ENCODE measurements at places on chromosomes 7 and 10. TPM values are rescaled to one million over a fixed set of nuclear protein-coding genes. Genes with fewer than 3 reads are reported as not detected.

LRRD1 gene
- total RNA-seq, result not detected

DNA sequence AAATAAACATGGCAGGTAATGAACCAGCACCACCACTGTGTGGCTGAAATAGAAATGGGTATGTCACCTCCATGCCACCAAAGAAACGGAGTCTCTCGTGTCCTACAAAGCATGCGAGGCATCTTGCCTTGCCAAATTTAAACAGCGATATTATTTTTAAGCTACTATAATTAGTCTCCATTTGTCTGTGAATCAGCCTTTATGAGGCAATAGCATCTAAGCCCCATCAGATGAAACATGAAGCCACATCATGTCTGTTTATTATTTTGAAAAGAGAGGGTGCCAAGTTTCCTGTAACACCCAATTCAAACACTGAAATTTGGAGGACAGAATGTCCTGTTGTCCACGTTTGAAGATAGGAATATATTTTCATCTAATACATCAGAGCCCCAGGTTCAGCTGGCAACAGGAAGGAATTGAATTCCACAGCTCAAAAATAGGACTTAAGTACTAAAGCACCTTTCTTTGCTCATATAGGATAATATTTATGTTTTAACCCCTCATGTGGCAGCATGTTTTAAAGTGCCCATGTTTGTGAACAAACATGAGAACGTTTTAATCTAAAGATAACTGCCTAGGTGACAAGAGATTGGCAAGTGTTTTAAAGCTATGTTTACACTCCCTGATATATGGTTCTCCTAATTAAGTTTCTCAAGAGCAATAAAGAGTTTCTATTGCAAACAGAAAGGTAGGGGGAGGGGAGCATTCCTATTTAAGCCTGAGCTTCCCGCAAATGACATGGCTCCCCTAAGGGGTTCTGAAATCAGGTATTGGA, 86.8 kb downstream of the SORBS1 start:
- peak; percentile 25 for DNase-seq

- DNase-seq, result no peak
Measured at GRCh38 chr10:50885097-50885859, at the start of gene A1CF. TSS of gene A1CF (minus strand) at chr10:50885627. CDS start at chr10:50859940, 25,687 bp downstream.

DNTT gene
- not detected for total RNA-seq

DNA sequence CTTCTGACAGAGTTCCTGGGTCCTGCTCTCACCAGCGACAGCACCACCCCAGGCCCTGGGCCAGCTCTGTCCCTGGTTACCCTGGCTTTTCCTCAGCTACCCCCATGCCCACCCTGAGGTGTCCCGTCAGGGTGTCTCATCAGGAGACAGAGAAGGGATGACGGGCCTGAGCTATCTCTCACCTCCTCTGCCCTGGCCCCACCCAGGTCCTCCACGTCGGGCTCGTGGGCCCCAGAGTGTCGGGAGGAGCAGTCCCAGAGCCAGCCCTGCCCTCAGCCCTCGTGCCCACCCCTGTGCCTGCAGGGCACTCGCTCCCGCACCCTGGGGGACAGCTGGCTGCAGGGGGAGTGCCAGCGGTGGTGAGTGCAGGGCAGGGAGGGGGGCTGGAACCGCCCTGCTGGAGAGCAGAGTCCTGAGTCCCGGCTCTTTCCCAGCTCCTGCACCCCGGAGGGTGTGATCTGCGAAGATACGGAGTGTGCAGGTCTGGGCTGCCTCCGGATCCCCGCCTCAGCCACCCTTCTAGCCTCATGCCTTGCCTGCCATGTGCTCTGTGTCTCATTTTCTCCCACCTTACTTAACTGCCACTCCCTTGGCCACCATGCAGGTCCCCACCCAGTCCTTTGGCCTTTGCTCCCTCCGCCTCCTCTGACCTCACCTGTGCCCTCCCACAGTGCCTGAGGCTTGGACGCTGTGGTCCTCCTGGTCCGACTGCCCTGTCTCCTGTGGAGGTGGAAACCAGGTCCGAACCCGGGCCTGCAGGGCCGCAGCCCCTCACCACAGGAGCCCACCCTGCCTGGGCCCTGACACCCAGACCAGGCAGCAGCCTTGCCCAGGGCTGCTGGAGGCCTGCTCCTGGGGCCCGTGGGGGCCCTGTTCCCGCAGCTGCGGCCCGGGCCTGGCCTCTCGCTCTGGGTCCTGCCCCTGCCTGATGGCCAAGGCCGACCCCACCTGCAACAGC, 16.7 kb upstream of the ZNF862 start:
- no peak for DNase-seq

ZNF775 gene
- 2.5 TPM for total RNA-seq

GRCh38 chr7:137933270-137934017, 68.4 kb downstream of the CREB3L2 start:
- DNase-seq, result peak; percentile 86

DNA sequence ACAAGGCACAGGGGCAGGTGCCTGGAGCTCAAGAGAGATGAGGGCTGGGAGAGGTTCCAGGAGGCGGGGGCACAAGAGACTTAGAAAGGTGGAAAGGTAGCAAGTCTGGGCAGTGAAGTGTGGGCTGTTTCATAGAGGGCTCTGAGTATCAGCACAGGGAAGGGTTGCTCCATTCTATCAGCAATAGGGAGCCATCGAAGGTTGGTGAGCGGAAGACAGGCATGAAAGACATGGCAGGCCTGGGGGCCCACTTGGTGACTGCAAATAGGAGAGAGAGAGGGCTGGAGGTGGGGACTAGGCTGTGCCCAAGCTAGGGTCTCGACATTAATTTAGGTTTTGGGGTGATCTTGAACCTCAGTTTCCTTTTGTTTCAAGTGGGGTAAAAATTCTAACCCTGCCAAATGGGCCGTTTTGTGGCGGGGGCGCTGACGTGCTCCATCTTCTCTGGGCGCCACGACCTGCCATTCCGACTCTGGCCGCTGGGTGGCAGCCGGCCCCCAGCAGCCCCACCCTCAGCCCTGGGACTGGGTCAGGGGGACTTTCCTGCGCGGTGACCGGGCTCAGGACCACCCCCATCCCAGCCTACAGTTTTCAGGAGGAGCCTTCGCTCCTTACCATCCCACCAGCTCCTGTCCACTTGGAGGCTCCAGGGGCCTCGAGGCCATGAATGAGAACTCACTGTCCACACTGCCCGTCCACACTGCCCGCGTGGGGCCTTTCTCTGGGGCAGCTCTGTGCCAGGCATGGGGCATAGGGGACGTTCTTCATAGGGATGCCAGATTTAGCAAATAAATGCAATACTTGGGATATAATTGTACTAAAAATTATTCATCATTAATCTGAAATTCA, 37.2 kb upstream of the PCBD1 start:
- peak; percentile 10 for DNase-seq

GRCh38 chr7:54663603-54664234, 95.3 kb downstream of the SEC61G start:
- DNase-seq, result no peak

OR9A2 gene
- total RNA-seq, result not detected

DNA sequence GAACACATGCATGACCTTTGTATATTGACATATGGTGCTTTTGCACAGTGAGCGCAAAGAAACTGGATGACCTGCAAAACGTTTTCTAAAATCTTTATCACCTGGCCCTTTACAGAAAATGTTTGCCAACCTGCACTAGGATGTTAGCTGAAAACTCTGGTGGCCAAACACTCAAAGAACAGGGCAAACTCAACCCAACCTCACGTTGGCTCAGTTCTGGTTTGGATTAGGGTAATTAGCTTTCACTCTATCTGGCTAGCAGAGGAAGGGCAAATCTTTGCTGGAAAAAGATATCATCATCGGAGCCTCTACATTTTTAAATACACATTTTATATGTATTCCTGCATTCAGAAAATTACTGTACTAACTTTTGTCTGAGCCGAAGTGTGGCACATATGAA, 688.9 kb downstream of the PHTF2 start:
- DNase-seq, result no peak

DNA sequence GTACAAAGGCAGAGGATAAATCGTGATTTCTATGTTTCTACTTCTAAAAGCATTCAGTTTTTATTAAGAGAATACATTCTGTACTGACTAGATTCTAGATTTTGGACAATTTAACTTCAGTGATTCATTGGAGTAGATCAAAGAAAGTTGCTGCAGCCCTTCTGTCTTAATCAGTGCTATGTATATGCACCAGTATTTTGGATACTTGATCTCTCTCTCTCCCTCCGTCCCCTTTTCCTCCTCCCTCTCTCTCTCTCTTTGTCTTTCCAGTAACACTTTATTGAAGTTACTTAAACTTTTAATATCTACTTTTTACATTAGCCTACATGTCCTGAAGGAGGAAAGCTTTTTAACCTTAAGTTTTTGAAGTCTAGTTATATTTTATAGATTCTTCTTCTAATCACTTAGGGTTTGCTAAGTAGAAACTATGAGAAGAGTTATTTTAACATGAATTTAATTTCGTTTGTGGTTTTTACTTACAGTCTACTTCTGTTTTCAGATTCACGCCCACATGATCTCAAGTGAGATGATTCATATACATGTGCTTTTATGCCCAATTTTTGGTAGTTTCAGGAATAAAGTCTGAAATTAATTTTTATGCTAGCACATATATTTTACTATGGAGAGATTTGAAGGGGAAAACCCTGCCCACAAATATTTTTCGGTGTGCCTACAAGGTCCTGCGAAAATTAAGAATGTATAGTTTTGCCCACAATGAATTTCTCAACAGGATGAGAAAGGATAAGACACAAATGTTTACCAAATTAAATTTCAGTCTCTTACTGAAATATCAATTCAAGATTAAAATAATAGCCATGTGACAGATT, 9.1 kb downstream of the MDFIC start:
- DNase-seq, result no peak

DNA sequence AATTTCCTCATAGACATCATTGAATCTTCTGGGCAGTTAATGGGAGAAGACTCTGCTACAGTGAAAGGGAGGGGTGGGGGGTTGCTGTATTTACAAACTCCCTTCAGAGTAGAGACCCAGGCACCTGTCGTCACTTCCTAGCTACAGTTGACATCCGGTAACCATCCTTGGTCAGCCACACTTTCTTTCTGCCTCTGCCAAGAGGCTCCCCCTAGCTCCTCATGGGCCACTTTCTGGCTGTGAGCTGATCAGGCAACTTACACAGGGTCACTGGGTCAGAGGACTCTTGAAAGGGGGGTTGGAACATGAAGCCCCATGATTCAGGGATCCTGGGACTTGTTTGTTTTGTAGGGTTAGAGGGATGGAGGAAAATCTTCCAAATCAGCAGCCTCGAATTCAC, 1.2 kb downstream of the TECPR1 start:
- no peak for DNase-seq

- DNase-seq, result no peak
Measured at GRCh38 chr10:18539335-18539734, 112.1 kb downstream of the NSUN6 start.

GRCh38 chr10:133324198-133324792, 12.4 kb downstream of the CALY start:
- DNase-seq, result peak; percentile 32

DNA sequence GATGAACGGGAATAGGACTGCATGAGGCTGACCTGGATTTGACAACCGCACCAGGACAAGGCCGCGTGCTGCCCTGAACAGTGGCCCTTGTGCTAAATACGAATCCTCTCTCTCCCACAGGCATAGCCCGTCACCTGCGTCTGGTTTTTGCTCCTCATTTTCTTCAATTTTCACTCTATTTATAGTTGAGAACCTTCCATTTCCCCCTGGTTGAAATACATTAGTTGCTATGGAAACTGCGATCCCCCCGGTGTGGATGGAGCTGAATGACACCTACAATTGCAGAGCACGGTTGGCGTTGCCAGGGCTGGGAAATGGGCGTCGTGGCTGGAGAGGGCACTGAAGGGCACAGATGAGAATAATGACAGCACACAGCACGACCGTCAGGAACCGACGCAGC, 158.6 kb upstream of the PITRM1 start:
- no peak for DNase-seq

DNA sequence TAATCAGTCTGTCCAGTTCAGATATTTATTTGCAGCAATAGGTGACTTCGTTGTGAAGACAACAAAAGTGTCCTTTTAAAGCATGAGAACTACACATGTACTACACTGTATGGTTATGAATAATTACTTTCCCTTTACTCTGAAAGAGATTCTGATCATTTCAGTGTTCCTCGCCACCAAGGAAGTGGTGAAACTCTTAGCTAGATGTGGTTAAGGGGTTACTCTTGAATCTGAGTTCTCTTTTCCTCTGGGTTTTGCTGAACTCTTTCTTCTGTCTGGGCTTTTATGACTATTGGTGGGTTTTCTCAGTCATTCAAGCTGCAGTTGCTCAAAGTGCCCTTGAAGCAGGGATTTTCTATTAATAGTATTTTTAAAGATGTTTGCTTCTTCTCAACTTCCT, 127.9 kb upstream of the SEM1 start:
- no peak for DNase-seq

DNA sequence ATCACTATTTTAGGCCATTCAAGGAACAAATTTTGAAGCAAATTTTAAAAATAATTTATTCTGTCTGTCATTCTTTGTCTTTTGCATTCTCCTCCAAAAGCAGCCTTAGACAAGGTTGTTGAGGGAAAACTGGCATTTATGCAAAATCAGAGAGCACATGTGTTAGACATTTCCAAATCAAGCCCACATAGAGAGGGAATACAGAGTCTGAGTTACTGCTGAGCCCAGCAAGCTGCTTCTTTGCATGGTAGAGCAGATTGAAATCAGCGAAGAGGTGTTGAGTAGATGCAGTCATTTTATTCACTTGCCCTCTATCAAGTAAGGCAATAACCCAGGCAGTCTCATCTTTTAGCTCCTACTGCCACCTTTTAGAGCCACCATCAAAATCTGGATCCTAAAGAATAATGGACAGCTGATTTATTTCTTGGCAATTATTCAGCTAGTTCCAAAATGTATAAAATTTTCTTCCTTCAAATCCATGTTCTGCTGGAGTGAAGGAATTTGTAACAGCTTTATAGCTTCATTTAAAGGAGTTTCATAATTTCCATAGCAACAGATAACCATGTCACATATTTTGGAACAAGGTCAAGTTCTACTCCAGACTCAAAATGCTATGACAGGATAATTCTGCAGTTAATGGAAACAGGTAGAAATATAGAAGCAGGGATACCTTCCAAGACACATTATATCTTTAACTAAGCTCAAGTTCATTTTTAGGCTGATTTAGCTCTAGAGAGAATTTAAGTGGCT, 7.3 kb upstream of the PCDH15 start:
- no peak for DNase-seq

TMEM229A gene
- not detected for total RNA-seq

DNA sequence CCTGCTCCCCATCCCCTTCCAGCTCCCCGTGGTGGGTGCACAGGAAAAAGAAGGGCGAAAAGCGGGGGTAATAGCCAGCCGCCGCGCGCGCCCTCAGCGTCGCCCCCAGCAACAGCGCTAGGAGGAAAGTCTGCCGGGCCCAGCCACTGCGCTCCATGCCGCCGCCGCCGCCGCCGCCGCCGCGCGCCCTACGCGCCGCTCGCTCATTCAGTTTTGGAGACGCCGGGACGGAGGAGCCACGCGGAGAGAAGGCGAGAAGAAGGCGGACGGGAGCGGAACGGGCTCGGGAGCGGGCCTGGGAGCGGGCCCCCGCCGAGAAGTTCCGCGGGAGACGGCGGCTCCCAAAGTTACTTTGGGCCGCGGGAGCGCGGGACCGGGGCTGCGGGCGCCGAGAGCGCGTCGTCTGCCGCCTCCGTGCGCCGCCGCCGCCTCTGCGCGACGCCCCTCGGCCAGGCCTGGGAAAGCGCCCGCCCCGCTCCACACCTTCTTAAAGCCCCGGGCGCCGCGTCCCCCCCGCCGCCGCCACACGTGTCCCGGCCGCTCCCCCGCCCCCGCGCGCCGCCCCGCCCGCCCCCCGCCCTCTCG, at the start of gene RELN:
Gene RELN, minus strand, starts transcription at position 459 of the 585 bp plus-strand sequence. Its CDS starts 302 bp downstream, at position 157.
- DNase-seq, result no peak

Data from M059J (cell line).